ENCODE measurements at places on chromosomes 6 and 20.

DNA sequence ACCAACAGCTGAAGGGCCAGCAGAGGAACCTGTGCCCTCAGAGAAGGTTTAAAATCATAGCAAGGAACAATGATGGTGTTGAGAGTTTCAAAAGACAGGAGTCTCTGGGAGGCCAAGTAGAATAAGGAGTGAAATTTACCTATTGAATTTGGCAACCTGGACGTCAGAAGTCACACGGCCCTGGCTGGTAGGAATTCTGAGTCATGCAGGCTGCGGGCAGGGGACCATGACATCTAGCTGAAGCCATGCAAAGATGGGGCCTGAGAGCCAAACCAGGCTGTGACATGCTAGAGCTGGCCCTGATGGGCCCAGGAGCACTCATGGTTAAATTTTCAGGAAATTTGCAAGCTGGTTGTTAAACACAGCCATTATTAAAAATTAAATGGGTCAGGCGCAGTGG, 64.0 kb upstream of the SNX9 start:
- DNase-seq = no peak

DNA sequence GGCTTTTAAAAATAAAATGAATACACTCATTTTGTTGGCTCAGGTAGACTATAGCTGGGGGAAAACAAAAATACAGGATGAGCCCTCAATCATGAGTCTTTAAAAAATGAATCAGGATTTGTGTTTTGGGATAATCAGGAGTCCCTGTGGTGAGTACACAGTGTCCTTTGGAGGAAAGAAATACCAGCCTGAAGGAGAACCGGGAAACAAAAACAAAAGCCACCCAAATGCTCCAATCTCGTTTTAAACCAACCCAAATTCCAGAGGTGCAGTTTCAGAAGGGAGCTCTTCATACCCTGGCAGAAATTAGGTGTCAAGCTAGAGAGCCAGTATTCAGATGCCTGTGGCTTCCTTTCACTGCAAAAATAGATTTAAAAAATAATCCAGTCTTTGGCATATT, 23.3 kb upstream of the FOXA2 start:
- DNase-seq = no peak

- no peak for DNase-seq
These were observed 4.0 kb downstream of the KIZ start for GRCh38 chr20:21129861-21130260.

- no peak for DNase-seq
These were observed 299.9 kb upstream of the BMP2 start for GRCh38 chr20:6467562-6467961.

DNA sequence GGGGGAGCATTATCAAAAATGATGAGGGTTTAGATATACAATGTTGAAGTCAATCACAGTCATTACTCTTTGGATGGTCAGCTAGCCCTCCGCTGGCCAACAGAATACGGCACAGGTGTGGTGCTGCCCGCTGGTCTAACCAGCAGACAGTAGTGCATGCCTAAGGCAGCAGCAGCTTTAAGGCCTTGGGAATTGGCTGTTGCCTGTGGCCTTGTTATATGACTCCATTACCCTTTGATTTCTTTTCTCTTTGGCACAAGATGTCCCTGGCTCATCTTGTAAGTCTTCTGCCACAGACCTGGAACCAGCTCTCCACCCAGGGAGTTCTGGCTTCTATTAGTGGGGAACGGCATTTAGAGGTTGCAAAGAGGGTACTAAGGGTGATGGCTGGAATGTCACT, 110.2 kb downstream of the WDR27 start:
- DNase-seq = no peak

- no peak for DNase-seq
These were observed 85.6 kb downstream of the UBE3D start for GRCh38 chr6:82980086-82980485.

GRCh38 chr20:32841174-32841573, 17.5 kb upstream of the EFCAB8 start:
- DNase-seq = no peak

DNA sequence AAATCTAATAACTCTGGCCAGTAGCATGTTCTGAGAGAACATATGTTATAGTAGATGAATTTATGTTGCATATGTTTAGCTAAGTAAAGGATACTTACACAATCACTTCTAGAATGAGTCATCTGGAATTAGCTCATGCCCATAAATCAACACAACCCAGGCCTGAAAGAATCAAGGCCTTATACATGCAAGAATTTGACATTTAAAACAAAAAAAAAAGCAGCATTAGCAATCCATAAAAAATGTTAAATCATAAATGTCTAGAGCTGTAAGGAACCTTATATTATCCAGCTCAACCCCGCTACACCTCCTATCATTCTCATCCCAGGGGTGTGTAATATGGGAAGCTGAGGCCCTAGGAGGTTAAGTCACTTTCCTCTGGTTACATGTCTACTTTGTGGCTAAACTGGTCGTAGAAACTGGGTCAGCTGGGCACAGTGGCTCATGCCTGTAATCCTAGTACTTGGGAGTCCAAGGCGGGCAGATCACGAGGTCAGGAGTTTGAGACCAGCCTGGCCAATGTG, 105.2 kb upstream of the CARMIL1 start:
- peak; percentile 33 for DNase-seq

- DNase-seq = no peak
These were observed 155.5 kb upstream of the DST start for GRCh38 chr6:56798163-56798562.

DNA sequence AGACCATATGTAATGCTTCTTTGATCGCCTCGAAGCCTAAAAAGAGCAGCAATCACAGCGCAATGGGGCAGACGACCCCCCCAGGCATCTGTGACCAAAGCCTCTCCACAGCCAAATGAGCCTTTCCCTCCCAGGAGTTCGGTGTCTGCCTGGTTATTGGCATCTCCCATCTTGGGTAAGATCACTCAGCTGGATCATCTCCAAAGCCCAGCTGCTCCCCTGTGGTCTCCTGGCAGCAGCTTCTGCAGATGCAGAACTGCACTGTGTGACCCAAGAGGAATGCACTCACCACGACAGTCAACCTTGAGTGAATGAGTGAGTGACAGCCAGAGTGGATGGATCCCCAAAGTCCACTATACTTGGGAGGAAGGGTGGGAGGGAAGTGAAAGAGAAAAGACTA, 44.8 kb upstream of the IYD start:
- peak; percentile 72 for DNase-seq

Data from MG63 (cell line).